Fibroblast of upper back skin (primary cell): ENCODE measurements at places on chromosomes 1 and 21.

GRCh38 chr1:74811436-74812179 is 78.7 kb downstream of the TYW3 start:
- DNase-seq, result no peak

- no peak for DNase-seq
Observed at GRCh38 chr1:165117482-165117881, 239.0 kb downstream of the LMX1A start.

DNA sequence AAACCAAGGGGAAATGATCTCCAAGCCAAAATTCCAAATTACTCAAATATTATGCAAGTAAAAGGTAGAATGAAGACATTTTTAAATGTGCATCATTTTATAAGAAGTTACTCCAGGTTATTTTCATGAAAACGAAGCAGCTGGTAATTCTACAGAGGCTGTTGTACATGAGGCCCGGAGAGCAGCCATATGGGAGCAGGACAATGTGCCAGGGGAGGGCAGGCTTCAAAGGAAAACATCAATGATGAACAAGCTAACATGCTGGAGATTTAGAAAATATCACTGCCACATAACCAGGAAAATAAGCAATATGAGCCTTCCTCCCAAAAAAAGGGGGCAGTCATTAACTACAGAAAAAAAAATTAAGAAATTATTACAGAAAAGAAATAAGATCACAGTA is 109.1 kb downstream of the TIAM1 start:
- no peak for DNase-seq

GRCh38 chr1:165536016-165536415 is 7.8 kb upstream of the LRRC52 start:
- DNase-seq, result no peak

DNA sequence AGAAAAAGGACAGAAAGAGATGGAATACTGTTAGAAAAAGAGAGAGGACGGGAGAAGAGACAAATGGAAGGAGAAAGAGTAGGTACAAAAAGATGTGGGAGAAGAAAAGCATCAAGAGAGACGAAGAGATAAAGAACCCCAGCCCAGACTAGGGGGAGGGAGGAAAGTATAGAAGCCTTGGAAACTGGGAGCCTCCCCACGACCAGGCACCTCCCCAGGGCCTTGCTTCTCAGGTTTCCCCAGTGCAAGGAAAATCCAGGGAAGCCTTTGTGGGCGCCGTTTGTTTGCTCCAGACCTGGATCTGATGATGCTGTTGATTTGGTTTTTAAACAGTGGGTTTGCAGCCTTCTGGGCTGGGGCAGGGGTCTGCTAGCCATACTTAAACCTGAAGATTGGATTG is 15.2 kb upstream of the ALX3 start:
- DNase-seq, result no peak

DNA sequence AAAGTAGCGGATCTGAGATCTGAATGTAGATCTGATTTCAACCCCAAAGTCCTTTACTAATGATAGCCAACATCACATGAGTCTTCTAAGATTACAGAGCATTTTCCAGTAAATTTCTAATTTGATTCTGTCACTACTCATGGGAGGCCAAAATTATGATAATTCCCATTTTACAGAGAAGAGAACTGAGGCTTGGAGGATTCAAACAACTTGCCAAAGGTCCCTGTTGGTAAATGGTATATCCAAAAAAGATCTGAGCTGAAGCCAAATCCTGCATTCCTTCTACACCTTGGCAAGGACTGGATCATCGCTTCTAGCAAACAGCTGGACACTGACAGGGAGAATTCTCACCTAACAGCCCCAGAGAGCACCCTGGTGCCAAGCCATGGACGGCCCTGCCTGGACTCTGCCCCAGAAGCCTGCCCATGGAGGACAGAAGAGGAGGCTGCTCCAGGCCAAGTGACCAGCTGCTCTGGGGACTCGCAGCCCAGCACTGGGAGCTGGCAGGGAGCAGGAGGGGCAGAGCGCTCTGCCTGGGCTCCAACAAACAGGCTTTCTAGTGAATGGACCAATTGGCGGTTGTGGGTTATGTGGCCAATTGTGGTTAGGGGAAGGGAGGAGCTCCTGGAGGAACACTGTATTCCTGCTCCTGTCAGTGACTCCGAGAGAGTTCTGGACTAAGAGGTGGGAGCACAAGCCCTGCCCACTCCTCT is 6.4 kb upstream of the CSF1 start:
- peak; percentile 25 for DNase-seq

GRCh38 chr1:101190441-101190840 is 46.4 kb upstream of the S1PR1 start:
- DNase-seq, result peak; percentile 79

GRCh38 chr1:26787381-26787705 is 407 bp upstream of the PIGV start:
- DNase-seq, result peak; percentile 38
